ENCODE measurements at places on chromosomes 1 and 21.

DNA sequence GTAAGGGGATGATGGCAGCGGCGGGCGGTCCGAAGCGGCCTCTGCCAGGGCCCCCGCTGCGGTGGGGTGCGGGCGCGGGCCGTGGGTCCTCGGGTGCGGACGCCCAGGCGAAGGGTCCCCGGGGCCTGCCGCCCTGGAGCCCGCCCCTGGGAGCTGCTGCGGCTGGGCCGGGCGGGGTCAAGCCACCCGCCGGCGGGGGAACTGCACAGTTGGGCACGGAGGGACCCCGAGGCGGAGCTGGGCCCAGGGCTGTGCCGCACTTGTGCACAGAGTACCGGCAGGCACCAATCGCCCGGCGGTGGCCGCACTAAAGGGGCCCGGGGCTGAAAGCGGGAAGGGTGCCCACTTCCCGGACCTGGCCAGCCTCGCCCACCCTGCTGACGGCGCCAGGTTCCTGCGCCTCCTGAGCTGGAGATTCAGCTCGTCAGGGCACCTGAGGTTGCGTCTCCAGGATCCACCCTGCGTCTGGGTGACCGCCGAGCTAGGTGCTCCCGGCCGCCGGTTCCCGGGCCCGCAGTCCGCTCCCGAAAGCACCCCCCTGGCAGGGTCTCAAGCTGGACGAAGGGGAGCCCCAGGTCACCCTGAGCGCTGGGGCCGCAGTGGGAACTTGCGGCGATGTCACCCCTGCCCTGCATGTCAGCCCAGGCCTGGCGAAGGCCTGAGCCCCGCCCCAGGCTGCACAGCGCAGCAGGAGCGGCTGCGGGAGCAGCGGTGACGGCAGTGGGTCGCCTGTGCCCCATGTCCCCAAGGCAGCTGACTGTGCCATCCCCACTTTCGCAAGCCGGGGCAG lies 56.7 kb upstream of the ETV3 start:
- no peak for DNase-seq

DNA sequence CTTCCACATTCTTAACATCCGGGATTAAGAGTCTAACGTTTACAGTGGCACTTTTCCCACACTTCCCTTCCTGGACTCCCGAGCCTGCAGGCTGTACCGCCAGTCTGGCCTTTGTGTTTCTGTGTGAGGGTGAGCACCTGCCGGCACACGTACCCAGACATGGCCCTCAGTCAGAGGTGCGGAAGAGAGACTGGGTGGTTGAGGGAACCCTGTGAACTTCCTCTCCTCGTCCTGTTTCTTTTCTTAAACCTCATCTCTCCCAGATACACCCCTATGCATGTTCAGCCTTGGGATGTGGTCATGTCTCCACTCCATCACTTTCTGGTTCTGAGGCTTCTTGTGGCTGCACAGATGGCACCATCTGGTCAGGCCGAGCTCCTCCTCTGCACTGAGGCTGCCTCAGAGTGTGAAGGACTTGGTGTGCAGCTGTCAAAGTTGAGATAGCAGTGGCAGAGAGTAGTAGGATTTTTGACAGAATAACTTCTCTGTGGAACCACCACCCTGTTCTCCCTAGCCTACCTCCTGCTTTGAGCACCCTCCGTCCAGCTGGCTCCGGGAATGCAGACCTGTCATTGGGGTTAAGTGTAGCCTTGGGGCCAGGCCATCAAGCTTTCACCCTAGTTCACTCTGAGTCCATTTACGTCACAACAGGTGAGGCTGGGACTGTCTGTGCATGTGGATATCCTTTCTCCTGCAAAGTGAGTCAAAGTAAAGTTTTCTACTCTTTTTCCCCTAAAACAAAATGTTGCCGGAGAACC lies 31.4 kb downstream of the VASH2 start:
- DNase-seq = no peak

GRCh38 chr1:217067642-217068041 lies 344.4 kb upstream of the ESRRG start:
- DNase-seq = no peak

DNA sequence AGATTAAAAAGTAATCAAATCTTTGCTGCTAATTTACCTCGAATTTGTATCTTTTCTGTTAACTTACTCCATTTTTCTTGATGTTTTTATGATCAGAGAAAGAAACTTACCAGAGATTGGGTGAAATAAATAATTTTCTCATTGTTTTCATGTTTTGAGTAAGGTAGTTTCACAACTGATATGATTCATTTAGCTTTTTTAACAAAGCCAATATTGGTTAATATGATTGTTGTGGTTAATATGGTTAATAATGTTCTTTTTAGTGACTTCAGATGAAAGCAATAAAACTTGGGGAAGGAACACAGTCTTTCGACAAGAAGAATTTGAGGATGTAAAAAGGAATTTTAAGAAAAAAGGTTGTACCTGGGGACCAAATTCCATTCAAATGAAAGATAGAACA lies 48.1 kb downstream of the MAP3K21 start:
- DNase-seq = no peak

DNA sequence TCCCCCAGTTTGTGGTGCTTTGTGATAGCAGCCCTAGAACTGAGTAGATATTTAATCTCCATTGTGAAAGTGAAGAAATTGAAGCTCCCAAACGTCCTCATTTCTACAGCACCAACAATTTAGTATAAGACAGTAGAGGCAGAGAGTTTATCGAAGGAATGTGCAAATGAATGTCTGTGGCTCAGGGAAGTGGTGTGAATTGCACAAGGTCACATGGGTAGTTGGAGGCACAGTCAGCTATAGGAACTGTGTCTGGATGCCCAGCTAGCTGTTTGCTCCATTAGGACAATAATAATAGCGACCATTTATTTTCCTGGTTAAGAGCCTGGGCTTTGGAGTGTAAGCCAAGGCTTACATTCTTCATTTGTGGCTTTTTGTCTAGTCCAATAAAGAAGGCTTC lies 144.4 kb upstream of the USP24 start:
- DNase-seq = no peak

GRCh38 chr21:42892582-42892930 lies 553 bp upstream of the NDUFV3 start:
- DNase-seq = no peak

GRCh38 chr1:35386290-35386689 lies 117.8 kb downstream of the ZMYM4 start:
- DNase-seq = no peak

DNA sequence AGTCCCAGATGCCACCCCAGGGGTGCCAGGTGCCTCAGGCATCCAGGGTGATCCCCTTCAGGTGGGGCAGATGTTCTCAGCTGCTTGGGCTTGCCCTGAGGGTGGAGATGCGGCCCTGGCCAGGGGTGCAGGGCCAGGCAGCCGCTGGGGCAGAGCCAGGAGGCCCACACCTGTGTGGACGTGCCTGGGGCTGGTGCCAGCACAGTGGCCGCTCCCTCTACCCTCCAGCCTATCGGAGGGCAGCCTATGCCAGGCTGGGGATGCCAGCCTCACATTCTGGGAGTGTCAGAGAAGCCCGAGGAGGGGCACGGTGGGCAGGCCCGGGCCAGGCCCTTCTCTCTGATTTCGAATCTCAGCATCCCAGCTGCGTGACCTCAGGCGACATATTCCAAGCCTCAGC lies 96.5 kb upstream of the WNT4 start:
- DNase-seq = no peak

DNA sequence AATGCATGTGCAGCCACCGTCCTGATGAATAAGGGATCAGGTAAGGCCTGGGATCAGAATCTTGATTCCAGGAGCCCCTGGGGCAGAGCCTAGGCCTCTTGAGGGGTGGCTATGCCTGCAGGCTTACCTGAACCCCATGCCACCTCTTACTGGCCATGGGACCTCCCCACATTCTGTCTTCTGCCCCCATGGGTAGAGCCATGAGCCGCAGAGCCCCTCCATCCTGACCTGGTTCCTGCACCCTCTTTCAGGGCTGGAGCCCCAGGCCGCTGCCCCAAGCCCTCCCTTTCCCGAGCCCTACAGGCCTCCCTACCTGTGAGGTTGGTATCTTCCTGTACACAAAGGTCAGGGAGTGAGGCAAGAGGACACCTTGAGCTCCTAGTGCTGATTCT lies 120.8 kb downstream of the DMRTB1 start:
- no peak for DNase-seq

DNA sequence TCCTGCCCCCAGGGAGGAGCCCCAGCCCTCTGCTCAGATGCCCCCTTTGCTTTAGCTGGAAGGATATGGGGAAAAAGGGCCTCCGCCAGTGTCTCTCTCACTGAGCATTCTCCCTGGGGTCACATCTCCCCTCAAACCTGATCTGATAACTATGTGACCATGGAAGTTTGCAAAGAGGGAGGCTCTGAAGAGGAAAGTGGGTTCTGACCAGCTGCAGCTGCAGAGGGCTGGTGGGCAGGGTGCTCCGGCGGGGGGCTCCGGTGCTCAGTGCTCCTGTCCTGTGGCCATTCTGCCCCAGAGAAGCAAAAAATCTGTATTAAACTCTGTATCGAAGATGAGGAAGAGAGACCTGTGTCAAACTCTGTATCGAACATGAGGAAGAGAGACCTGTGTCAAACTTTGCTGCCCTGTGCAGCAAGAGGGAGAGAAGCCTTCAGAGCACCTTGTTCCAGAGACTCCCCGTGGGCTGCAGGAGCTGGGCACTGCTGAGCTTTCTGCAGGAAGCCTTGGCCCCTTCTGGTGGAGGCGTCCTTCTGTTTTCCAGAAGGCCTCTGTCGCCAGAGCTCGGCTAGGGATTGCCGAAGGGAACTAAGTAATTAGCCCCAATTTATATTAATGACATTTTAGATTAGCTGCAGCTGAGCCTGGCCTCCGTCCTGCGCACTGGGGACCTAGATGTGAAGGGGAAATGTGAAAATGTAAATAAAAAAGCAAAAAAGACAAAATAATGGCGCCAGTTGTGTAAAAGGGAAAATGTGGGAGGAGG lies 186.2 kb upstream of the C1orf174 start:
- no peak for DNase-seq

DNA sequence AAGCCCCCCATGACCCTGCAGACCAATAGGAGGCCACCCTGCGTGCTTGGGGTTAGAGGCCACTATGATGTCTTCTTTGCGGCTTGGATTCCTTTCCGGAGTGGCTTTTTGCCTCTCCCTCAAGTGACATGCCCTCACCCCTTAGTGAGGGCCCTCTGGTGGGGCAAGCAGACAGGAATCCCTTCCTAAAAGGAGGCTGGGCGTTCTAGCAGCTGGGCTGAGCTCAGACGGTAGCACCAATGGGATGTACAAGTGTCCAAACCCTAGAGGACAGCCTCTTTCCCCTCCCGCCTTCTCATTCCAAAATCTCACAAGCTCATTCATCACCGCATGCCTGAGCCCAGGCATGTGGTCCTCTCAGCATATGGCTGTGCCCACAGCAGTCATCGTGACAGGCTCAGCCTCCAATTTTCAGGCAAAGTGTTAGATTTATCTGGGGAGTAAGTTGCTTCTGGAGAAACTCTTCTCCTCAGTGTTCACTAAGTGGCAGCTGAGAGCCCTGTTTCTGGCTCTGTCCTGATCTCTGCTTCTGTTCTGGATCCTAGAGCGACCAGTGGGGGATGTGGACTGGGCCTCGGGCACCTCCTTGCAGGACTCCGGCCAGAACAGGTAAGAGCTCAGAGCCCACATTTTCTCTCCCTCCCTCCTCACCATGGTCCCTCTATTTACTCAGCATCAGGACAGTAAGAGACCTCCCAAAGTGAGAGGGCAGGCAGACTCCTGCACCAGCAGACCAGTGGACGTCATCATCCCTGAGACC lies 4.8 kb downstream of the KIAA1614 start:
- DNase-seq = no peak

DNA sequence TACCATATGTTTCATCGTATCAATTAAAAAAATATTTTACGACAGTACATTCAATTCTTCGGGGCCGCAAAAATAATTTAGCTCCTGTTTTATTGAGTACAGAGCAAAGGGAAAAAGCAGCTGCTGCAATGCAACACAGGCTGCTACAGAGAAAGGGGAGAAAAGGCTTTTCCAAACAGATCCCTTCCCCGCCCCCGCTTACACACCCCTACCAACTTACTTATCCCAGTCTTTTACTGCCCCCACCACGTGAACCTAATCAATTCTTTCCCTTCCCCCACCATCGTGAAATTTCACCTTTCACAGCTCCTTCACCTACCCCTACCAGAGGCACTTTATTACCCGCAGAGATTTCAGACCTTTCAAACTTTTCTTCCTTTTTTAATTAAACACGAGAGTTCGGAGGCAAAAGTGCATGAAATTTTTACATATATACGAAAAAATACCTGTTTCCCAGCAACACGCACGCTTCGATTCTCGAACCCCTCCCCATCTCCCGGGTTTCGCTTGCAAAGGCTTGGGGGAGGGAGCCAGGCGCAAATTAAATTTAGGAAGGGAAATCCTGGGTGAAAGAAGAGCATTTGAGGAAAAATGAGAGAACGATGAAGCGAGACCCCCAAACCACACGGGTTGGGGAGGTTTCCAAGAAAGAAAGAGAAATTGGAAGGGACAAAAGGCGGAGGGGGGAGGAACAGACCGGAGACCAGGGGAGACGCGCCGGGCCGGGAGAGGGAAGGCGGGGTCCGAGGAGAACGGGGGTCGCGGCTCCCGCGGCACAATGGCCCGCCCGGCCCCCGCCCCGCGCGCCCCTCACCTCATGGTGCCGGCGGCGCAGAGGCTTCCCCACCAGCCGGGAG lies 823 bp downstream of the ENAH start:
- DNase-seq = peak; percentile 39

DNA sequence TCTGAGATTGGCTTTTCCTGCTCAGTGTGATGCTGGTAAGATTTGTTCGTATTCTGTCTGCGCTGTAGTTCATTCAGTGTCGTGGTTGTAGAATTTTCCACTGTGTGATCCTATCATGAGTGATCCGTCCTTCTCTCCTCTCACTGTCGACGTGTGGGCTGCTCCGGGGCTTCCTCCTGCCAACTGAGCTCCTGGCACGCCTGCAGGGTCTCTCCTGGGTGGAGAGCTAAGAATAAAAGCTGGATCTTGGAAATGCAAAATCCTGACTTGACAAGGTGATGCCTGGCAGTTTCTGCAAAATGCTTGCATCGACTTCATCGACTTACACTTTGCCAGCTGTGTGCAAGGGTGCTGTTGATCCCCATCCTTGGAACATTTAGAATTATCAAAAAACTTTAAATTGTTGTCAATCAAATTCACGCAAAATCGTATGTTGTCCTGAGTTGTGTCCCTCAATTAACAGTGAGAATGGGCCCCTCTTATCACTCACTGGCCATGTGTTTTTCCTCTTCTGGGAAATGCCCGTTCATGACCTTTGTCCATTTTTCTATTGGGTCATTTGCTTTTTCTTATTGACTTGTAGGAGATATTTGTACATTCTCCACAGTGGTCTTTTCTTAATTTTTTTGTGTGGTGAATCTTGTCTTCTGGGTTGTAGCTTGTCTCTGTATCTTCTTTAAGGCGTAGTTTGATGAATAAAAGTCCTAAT lies 125.5 kb downstream of the CRYAA start:
- no peak for DNase-seq

DNA sequence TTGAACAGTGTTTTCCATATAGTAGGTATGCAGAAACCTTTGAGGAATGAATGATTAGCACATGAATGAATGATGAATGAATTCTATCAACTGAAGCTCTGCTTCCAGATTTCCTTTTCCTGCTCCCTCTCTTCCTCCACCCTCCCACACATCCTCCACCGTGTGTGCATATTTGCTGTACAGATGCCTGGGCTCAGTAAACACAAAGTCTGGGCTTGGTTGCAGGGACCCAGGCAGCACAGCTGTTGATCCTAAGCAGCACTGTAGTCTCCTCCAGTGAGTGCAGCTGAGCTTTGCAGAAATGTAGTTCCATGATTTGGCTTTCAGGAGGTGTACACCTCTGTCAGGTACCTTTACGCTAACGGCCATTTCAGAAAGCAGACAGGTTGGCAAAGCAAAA lies 611.7 kb downstream of the NUF2 start:
- DNase-seq = no peak

Data from NCI-H1930 (cell line).